CD4-positive, alpha-beta T cell treated with Interleukin-21 for 1 hour (primary cell): ENCODE measurements at places on chromosomes 7 and 10.
A peak's percentile ranks its signal among the peaks of the same experiment; 100 is the strongest.

DNA sequence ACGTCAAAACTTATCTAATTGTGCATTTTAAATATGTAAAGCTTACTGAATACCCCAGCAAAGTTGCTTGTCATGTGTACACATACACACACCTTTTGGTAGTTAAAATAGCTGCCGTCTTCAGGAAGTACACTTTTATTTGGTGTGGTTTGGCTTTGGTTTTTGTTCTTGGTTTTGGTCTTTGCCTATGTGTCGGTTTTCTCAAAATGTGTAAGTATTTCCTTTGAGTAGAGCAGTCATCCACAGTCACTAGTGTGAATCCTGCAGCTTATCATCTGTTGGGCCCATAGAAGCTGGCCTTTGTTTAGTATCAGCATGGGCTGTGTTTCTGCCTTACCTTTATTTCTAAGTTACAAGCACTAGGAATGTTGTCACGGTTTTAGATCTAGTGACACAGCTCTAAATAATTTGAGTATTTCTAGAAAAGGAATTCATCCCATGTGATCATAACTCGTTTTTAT lies 35.3 kb downstream of the NET1 start:
- DNase-seq: peak; percentile 50

DNA sequence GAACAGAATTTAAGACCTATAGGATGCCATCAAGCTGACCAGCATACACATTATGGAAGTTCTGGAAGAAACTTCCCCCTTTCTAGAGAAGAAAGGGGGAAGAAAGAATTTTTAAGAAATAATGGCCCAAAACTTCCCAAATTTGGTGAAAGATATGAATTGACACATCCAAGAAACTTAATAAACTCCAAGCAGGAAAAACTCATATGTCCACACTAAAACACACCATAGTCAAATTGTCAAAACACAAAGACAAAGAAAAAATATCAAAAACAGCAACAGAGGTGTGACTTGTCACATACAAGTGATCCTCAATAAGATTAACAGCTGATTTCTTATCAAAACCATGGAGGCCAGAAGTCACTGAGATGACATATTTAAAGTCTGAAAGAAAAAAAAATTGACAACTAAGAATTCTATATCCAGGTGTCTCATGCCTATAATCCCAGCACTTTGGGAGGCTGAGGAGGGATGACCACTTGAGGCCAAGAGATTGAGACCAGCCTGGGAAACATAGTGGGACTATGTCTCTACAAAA lies 52.4 kb downstream of the CFAP70 start:
- DNase-seq: no peak

DNA sequence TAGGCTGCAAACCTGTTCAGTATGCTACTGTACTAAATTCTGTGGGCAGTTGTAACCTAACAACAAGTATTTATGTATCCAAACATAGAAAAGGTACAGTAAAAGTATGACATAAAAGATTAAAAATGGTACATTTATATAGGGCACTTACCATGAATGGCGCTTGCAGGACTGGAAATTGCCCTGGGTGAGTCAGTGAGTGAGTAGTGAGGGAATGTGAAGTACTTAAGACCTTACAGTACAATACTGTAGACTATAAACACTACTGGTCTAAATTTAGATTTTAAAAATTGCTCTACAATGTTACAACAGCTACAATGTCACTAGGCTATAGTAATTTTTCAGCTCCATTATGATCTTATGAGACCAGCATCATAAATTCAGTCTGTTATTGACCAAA lies 146.0 kb upstream of the GNAI1 start:
- no peak for DNase-seq

DNA sequence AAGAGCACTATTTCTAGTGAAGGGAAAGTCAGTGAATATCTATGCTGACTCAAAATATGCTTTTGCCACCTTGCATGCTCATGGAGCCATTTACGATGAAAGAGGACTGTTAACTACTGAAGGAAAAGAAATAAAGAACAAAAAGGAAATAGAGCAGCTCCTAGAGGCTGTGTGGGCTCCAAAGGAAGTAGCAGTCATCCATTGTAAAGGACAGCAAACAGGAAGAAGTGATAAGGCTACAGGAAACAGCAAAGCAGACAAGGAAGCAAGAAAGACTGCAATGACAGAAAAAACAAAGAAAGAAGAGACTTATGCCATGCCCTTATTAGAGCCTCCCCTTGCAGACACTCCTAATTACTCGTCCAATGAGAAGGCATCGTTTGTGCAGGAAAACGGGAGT lies 12.0 kb upstream of the ZNF33B start:
- DNase-seq: no peak

GRCh38 chr7:35024298-35024697 lies 13.0 kb downstream of the DPY19L1 start:
- DNase-seq: no peak

GRCh38 chr10:66505003-66505657 lies 420.7 kb upstream of the LRRTM3 start:
- no peak for DNase-seq

- DNase-seq: no peak
These were observed 150.0 kb upstream of the FZD1 start for GRCh38 chr7:91114232-91114631.

DNA sequence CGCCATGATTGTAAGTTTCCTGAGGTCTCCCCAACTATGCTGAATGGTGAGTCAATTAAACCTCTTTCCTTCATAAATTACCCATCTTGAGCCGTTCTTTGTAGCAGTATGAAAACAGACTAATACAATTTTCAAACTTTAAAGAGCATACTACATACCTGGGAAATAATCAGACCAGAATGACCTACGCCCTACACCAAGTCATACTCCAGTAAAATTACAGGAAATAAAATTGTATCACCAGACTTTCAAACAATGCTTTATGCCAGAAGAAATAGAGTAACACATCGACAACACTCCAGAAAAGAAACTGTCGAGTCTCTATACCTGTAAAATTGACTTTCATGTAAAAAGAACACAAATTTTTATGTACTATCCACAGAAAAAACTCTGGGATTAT lies 18.7 kb downstream of the RSU1 start:
- DNase-seq: no peak

- DNase-seq: no peak
These were observed 38.7 kb downstream of the DAGLB start for GRCh38 chr7:6409091-6409490.

DNA sequence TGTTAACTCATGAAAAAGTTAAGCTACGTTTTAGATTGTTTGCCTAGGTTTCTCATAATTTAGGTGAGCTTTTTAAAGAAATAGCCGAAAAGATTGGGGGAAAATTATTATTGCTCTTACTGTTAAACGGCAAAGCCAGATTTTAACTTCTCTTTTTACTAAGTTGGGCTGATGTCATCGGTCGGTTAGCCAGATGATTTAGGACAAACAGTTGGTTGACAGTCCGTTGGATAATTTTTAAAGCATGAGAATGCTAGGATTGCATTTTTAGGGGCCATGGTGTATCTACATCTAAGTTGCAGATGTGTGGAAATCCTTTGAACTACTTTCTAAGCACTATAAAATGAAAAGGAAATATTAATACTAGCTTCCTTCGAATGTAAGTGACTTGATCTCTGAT lies 280.9 kb upstream of the AKR1E2 start:
- no peak for DNase-seq

DNA sequence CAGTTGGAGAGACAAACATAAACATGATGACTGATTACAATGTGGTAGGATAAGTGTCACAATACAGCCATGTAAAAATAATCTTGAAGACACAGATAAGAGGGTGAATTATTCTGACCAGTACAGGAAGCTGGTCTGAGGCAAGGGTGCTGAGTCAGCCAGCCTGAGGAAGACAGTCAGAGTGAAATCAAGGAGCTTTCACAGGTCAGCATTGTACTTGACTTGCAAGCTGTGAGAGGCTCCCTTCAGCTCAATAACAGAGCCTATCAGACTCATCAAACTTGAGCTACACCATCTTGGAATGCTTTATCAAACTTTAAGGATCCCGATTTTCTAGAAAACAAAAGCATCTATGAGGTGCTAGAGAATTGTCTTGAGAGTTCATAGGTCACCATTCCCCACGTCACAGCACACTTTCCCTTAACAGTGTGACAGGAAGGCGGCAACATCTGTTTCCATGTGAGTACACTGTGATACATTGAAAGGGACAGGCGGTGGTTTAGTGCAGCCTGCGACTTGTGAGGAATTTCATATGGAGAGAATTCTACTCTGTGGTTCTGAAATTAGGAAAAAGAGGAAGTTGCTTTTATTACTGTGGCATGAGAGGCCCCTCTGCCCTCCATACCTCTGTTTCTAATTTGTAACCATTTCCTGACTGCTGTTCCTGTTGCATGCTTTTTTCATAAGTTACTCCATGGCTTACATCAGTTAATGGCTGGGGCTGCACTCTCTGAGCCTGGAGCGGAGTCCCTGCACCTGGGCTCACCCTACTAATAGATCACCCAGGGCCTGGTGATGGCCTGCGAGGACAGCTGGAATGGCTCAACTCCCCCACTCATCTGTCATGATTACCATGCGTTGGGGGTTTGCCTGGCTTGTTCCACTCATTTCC lies 417.1 kb downstream of the SUGCT start:
- DNase-seq: no peak

GRCh38 chr10:35768731-35769130 lies 126.6 kb upstream of the FZD8 start:
- DNase-seq: no peak

DNA sequence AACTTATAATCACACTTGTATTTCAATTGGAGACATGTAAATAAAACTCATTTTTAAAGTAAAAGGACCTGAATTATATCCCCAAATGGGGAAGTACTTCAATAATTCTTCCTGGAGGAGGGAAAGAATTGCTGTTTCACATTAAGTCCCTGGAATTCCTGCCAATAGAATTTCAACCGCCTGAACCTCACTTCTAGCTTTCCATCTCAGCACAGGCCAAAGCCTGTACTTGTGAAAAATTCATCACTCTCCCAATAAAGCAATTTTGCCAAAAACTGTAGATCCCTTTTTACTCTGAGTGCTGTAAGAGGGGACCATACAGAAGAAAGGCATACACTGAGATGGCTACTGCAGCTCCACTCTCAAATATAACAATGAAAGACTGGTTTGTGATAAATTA lies 54.8 kb downstream of the CADPS2 start:
- DNase-seq: no peak

DNA sequence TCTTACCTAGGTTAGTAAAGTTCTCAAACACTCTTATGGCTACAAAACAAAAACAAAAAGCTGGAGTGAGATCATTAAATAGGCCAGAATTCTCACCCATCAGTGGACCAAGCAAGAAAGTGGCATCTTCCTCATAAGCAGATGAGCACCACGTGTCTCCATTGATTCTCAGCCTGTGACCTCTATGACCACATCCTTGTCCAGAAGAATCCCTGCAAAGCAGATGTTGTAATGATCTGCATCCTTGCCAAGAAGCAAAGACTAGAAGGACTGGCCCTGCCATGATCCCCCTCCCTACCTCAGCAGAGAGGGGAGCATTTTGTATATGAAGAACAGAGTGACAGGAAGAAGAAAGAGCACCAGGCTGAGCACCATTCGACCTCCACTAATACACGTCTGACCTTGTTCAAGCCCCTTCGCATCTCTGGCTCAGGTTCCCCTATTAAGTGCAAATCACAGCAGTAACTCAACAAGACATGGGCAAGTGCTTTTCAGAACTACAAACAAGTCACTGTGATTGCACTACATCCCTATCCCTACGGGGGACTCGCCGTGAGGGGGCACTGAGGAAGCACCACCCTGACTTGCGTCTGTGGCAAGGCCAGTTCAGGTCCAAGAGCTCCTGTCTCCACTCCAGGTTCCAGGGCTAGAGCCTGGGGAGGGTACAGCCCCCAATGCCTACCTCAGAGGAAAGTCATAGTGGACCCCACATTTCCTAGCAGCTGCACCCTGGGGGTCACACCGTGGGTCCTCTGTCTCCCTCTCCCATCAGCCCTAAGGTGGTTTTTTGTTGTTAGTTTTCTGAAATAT lies 22.2 kb upstream of the RASSF4 start:
- DNase-seq: no peak
